ENCODE measurements at places on chromosomes 5 and 9. TPM values are rescaled to one million over a fixed set of nuclear protein-coding genes. Genes with fewer than 3 reads are reported as not detected.

DNA sequence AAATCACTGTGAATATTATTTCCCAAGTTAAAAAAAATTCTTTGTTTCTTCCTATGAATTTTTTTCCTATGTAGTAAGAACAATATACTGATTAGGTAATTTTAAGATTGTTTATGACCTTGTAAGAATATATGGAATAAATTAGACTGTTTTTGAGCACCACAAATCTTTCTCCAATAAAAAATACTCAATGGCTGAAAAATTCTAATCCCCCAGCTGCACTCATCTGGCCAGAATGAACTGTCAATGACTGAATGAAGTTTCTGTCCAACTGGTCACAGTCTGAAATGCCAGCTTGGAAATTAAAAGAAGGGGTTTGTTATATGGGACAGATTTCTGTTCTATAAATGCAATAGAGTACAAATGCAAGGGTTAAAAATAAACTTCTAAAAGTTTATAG lies 569.5 kb upstream of the SEMA6A start:
- H3K4me3 ChIP-seq = no peak overlapping the region
- DNase-seq = no peak
- H3K27ac ChIP-seq = no peak overlapping the region
- no peaks in the 10 kb centered on the region for H3K36me3 ChIP-seq
- no peaks in the 10 kb centered on the region for H3K4me1 ChIP-seq

DNA sequence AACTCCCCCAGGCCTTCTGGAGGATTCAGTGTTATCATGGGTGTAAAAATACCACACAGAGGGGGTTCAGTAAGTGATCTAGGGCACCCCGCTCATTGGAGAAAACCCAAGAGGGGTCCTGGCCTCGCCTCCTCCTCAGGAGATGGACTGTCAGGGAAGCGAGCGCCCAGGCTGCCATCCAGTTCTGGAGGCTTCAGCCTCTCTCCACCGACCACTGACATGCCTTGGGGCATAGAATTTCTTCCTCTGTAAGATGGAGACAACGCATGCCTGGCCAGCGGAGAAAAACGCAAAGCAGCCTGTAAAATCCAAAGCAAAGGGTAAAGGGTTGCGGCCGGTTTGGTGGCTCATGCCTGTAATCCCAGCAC lies 165.4 kb downstream of the COL23A1 start:
- H3K27ac ChIP-seq = peak overlapping the region; percentile 41
- H3K27me3 ChIP-seq = no peaks in the 10 kb centered on the region
- DNase-seq = no peak

MEIKIN gene
- not detected for total RNA-seq

- H3K36me3 ChIP-seq = no peaks in the 10 kb centered on the region
- H3K4me1 ChIP-seq = no peaks in the 10 kb centered on the region
- DNase-seq = no peak
- no peak overlapping the region for H3K4me3 ChIP-seq
- no peaks in the 10 kb centered on the region for H3K27me3 ChIP-seq
Measured at GRCh38 chr5:59238126-59238902, 655.2 kb downstream of the PDE4D start.

MAML1 gene
- total RNA-seq = 38.9 TPM

GRCh38 chr5:68565427-68565826 lies 349.9 kb downstream of the PIK3R1 start:
- H3K36me3 ChIP-seq = no peaks in the 10 kb centered on the region
- peak; percentile 51 for DNase-seq
- H3K27ac ChIP-seq = no peak overlapping the region
- no peaks in the 10 kb centered on the region for H3K27me3 ChIP-seq

GRCh38 chr5:161085056-161085455 lies 233.0 kb upstream of the ATP10B start:
- no peaks in the 10 kb centered on the region for H3K27me3 ChIP-seq
- no peak for DNase-seq
- no peaks in the 10 kb centered on the region for H3K36me3 ChIP-seq
- H3K4me3 ChIP-seq = no peak overlapping the region

PRELID2 gene
- total RNA-seq = 14.9 TPM

DNA sequence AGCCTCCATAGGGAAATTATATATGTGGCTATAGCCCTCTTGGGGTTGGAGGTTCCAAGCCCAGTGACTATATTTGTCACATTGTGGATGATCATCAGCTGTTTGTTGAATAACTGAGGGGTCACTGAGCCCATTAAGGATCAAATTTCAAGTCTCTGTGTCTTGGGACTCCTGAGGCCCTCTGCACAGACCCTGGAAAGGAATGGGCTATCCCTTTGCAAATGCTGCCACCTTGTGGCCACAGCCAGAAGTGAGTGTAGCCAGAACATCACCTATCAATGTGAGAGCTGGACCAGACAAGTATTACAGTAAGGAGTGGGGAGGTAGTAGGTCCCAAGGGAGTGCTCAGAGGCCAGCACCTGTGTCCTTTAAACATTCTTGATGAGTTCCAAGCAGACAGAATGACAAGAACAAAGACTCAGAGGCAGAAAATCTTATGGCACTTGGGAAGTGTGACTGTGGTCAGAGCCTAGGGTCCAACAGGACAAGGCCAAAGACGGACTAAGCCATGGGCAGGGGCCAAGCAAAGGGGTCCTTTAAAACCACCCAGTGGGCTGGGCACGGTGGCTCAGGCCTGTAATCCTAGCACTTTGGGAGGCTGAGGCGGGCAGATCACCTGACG lies 8.2 kb downstream of the RPP25L start:
- H3K36me3 ChIP-seq = no peaks in the 10 kb centered on the region
- H3K27ac ChIP-seq = no peak overlapping the region
- no peaks in the 10 kb centered on the region for H3K4me1 ChIP-seq
- no peak overlapping the region for H3K4me3 ChIP-seq

DNA sequence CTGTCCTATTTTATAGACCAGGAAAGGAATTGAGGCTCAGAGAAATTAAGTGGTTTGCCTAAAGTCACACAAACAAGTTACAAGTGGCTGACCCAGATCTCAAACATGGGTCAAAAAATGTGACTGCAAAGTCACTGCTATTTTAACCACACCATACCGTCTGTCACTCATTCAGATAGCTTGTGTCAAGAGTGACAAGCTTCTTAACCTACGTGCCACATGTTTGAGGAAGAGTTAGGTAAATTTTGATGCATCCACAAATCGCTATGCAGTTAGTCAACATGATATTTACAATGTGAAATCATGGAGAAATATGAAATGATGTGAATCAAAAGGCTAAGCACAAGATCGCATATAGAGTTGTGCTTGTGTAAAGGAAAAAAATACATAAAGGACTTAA lies 22.7 kb upstream of the GNE start:
- H3K27ac ChIP-seq = no peak overlapping the region
- no peak overlapping the region for H3K4me3 ChIP-seq
- no peaks in the 10 kb centered on the region for H3K36me3 ChIP-seq
- H3K4me1 ChIP-seq = no peaks in the 10 kb centered on the region
- no peak for DNase-seq
- no peaks in the 10 kb centered on the region for H3K27me3 ChIP-seq

GRCh38 chr9:112900901-112901300 lies 10.2 kb upstream of the SLC46A2 start:
- H3K27ac ChIP-seq = no peak overlapping the region
- no peak overlapping the region for H3K4me3 ChIP-seq
- no peak for DNase-seq
- peaks cover 15% of the 10 kb centered on the region for H3K27me3 ChIP-seq
- no peaks in the 10 kb centered on the region for H3K4me1 ChIP-seq

- H3K36me3 ChIP-seq = no peaks in the 10 kb centered on the region
- H3K27ac ChIP-seq = no peak overlapping the region
- no peak for DNase-seq
- no peak overlapping the region for H3K4me3 ChIP-seq
Measured at GRCh38 chr5:36304095-36304805, 2.5 kb upstream of the RANBP3L start.

- DNase-seq = peak; percentile 35
- no peak overlapping the region for H3K27ac ChIP-seq
- peaks cover 10% of the 10 kb centered on the region for H3K4me1 ChIP-seq
- H3K4me3 ChIP-seq = no peak overlapping the region
- no peaks in the 10 kb centered on the region for H3K36me3 ChIP-seq
Measured at GRCh38 chr5:135707302-135707701, 127.2 kb upstream of the SLC25A48 start.

CCL21 gene
- total RNA-seq = not detected

- no peaks in the 10 kb centered on the region for H3K4me1 ChIP-seq
- H3K27me3 ChIP-seq = no peaks in the 10 kb centered on the region
- no peak overlapping the region for H3K4me3 ChIP-seq
- no peaks in the 10 kb centered on the region for H3K36me3 ChIP-seq
Measured at GRCh38 chr5:75639535-75640311, 28.5 kb downstream of the ANKDD1B start.

SLC35D2 gene
- 34.3 TPM for total RNA-seq

CXCL14 gene
- 0.44 TPM for total RNA-seq

AMACR gene
- total RNA-seq = 15.0 TPM

DNA sequence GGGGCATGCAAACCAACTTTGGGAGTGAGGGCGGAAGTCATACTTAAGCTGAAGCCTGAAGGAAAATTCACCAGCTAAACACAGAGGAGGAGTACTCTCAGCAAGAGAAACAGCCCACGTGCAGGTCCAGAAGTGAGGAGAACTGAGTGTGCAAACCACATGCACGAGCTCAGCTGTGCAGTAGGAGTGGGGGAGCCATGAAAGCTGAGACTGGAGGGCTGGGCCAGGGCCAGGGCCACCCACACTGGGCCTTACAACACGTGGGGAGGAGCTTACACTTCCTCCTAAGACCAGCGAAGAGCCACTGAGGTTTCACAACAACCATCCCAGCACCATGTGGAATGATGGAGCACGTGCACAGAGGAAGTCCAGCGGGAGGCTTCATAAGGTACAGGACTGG lies 9.3 kb upstream of the WWC1 start:
- H3K4me1 ChIP-seq = no peaks in the 10 kb centered on the region
- peak; percentile 69 for DNase-seq
- no peak overlapping the region for H3K4me3 ChIP-seq
- H3K27ac ChIP-seq = no peak overlapping the region
- peaks cover 8% of the 10 kb centered on the region for H3K27me3 ChIP-seq

DNA sequence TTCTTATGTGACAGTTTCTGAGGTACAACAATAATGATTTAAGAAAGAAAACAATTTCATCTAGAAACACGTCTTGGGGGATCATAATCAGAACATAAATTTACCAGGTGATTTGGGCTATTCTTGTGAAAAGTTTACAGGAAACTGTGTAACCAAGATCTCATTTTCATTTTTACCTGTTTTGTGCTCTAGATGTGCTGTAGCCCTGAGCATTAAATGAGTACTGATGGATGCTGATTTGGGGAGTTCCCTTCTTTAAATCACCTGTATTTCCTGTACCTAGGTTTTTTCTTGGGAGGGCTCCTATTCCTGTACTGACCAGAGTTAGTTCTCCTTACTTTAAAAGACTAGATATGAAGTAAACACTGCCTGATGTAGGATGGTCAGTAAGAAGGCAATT lies 12.7 kb downstream of the MATR3 start:
- H3K4me3 ChIP-seq = no peak overlapping the region
- DNase-seq = no peak
- H3K36me3 ChIP-seq = peaks cover 44% of the 10 kb centered on the region

AIF1L gene
- 117 TPM for total RNA-seq

- no peak for DNase-seq
- no peaks in the 10 kb centered on the region for H3K4me1 ChIP-seq
- H3K4me3 ChIP-seq = no peak overlapping the region
- H3K27me3 ChIP-seq = no peaks in the 10 kb centered on the region
- no peak overlapping the region for H3K27ac ChIP-seq
- no peaks in the 10 kb centered on the region for H3K36me3 ChIP-seq
Measured at GRCh38 chr5:94469894-94470329, 148.5 kb downstream of the KIAA0825 start.

GRCh38 chr5:154210163-154210562 lies 19.6 kb downstream of the GALNT10 start:
- no peak overlapping the region for H3K27ac ChIP-seq
- H3K4me3 ChIP-seq = no peak overlapping the region
- DNase-seq = no peak

CCDC152 gene
- 4.7 TPM for total RNA-seq

PCDHB9 gene
- 3.2 TPM for total RNA-seq

NR2F1 gene
- 0.22 TPM for total RNA-seq

DNA sequence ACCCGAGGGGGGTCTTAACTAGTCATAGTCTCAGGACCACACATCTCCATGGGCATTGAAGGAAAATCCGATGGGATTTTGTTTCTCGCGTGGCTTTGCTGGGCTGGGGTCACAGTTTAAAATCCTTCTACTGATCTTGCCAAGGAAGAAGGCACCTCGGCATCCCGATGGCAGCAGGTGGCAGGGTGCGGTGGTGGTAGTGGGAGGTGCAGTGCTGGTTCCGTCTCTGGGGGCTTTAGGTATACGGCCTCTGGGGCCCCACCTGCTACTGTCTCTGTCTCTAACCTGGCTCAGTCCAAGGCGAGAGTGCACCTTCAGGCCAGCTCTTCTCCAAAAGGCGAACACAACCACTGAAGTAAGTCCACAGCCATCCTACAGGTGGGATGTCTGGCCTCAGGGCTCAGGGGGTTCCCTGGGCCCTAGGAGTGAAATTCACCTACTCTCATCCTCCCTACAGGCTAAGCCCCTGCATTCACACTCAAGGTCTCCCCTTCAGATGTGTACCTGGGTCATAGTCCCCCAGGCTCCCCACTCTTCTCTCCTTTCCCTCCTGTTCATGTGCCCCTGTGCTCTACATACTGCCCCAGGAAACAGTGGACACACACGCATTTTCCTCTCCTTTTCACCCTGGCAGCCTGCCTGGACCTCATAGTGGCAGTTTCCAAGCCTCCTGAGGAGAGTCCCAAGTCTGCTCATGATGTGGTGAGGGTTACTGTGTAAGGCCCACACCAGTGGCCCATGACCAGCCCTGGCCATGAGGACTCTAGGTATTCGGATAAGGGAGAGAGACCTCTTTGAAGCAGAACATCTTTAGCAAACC lies 736 bp upstream of the FCN2 start:
- no peak overlapping the region for H3K4me3 ChIP-seq
- no peaks in the 10 kb centered on the region for H3K27me3 ChIP-seq
- H3K4me1 ChIP-seq = no peaks in the 10 kb centered on the region

DNA sequence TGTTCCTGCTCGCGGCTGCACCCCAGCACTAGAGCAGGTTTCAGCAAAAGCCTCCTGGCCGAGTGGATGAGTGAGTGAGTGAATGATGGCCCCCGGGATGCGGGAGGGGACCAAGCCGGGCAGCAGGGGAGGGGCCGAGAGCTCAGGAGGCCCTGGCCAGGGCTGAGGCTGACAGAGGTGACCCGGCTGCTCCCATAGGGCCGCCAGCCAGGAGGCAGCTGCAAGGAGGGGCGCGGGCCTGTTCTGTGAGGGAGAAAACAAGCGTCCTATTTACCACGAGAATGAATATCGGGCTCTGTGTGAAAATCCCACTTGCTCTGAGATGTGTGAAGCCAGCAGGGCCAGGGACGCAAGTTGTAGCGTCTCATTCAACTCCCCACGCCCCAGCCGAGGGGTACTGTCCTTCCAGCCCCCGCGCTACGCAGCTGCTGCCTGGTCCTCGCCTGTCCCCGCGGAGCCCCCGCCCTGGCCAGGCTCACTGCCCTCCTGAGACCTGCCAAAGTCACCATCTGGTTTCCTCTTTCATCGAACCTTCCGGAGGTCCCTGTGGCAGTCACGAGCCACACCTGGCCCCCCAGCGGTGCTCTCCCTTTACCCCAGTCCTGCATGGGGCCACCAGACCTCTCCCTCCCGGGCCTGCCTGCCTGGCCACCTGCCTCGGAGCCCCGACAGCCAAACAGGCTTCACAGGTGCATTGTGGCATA lies 38.8 kb downstream of the RASGEF1C start:
- no peaks in the 10 kb centered on the region for H3K27me3 ChIP-seq
- no peaks in the 10 kb centered on the region for H3K36me3 ChIP-seq
- H3K27ac ChIP-seq = peak overlapping the region; percentile 70
- peak; percentile 62 for DNase-seq

- H3K27me3 ChIP-seq = no peaks in the 10 kb centered on the region
- H3K4me1 ChIP-seq = no peaks in the 10 kb centered on the region
- H3K36me3 ChIP-seq = no peaks in the 10 kb centered on the region
- DNase-seq = no peak
- H3K27ac ChIP-seq = no peak overlapping the region
Measured at GRCh38 chr5:158524070-158524469, 575.6 kb downstream of the EBF1 start.
